NCI-H1694 (cell line): ENCODE measurements at places on chromosomes 4 and X.
A peak's percentile ranks its signal among the peaks of the same experiment; 100 is the strongest.

DNA sequence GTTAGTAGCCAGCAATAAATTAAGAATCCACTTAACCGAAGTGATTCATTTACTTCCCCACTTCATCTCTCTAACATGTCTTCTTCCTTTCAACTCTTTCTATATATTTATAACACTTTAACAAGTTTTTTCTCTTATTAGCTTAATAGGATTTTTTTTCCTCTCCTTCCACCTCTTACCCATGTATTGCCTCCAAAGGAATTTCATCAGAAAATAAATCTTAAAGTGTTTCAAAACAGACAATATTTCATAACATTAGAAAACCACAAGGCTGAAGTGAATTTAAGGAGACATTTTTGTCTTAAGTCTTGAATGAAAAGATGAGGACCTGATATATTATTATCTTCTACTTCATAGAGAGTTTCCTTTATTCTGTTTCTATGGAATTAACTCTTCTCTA lies 101.5 kb downstream of the PDGFC start:
- DNase-seq, result no peak

DNA sequence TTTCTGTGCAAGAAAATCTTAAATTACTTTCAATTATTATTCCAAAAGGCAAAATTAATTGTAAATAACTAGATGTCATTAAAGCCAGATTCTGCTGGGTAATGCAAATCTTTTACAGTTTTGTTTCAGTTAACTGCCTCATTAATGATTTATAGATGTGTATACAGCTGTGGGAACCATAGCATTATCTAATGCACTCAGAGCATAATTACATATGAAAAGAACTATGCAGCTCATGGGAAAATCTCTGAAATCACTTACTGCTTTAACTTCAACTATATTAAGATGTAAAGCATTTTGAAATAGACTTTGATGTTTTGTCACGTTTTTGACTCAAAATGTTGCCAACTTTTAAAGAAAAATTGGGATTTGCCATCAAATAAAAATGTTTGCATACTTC lies 630.3 kb upstream of the KLHL4 start:
- DNase-seq, result no peak

GRCh38 chr4:2343476-2343875 lies 75.0 kb downstream of the ZFYVE28 start:
- DNase-seq, result no peak

GRCh38 chr4:119794113-119794512 lies 165.5 kb upstream of the PDE5A start:
- no peak for DNase-seq

DNA sequence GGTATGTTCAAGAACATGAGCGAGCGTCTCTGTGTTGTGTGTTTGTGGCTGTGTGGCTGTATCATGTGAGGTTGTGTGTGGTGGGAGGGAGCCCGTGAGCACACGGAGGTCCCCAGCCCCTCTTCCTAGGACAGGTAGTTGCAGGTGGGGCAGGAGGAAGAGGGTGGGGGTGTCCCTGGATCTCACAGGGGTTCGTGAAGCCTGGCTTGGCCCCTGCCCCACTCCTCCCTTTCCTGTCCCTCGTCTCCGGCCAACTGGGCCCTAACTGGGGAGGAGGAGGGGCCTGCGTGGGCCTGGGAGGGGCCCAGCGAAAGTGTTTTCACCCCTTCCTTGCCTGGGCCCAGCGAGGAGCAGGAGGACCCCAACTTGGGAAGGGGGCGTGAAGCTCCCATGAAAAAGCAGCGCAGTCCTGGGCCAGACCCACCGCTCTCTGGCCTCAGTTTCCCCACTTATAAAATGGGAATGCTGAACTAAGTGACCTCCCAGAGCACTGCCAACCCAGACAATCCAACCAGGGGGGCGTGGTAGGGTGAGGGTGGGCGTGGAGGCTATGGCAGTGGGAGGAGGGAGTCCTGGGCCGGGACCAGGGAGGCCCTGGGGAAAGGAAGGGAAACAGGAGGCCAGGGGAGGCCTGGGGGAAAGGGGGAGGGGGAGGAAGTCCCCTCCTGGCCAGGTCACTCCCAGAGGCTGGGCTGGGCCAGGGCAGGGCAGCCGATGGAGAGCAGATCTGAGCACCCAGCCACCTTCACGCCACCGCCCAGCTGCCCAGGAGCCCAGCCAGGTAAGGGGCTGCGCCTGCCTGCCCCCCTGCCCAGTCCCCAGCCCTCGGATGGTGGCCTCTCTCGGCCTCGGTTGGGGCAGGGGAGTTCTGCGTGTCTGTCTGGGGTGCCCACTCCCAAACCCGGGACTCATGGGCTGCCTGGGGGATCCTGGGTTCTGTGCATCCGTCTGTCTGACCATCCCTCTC lies at the start of gene AVPR2:
Gene AVPR2 (plus strand): TSS at position 683 of the 967 bp plus-strand sequence. CDS start 473 bp downstream, outside the sequence.
- DNase-seq, result no peak

DNA sequence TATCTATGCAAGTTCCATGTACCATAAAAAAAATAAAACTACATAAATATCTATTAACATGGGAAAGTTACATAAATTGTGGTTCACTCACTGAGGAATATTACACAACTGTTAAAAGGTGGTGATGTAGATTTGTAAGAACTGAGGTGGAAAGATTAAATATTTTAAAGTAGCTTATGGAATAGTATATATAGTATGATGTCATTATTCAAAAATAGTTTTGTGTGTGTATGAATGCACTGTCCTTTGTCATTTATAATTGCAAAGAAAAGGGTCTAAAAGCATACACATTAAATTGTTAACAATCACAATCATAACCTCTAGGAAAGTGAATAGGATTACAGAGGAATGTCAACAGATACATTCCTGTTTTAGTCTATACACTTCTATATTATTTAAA lies 355.9 kb downstream of the OPHN1 start:
- no peak for DNase-seq

- no peak for DNase-seq
Observed at GRCh38 chr4:1674682-1675081, 9.4 kb downstream of the FAM53A start.

DNA sequence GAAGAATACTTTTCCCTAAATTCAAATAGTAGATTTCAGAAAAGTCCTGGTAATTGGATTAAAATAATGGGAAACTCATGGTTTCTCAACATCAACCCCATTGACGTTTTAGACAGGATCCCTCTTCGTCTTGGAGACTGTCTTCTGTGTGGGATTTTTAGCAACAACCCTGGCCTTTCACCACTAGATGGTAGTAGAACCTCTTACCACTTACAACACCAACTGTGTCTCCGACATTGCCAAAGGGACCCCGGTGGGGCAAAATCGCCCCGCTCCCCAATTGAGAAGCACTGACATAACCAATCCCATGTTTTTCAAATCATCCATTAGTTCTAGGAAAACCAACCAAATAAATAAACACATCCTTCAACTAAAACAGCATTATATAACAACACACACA lies 16.9 kb upstream of the ANOS1 start:
- no peak for DNase-seq

DNA sequence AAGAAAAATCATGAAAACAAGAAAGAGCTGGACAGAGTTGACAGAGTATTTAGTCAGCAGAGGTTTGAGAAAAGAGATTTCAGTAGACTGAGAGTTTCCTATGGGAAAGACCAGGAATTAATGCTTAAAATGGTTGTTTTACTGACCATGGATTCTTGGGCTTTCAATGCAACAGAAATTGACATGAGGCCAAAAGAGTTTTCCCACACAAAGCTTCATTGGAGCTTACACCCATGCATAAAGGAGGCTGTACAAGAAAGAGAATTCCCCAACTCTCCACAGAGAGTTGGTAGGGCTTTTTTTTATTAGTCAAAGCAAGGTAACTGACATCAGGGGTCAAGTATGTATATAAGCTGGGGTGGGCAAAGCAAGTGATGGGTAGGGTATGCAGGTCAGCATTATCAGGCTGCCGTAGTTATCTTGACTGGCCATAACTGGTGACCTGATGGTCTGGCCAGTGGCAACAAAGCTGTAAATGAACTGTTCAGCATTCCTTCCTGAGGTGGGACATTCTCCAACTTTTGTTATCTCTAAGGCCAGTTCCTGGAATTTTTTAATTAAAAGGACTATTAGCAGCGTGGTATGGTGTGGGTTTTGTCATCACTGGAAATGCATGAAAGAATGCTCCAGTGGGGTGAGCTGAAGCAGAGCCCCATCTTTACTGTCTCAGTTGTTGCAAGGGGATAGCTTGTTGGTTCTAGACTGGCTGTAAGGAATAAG lies 117.0 kb downstream of the ADAM29 start:
- no peak for DNase-seq

- DNase-seq, result peak; percentile 16
Observed at GRCh38 chrX:49192722-49193328, 6.7 kb upstream of the PRICKLE3 start.

- DNase-seq, result no peak
Observed at GRCh38 chr4:52824603-52825459, 37.3 kb upstream of the RASL11B start.

DNA sequence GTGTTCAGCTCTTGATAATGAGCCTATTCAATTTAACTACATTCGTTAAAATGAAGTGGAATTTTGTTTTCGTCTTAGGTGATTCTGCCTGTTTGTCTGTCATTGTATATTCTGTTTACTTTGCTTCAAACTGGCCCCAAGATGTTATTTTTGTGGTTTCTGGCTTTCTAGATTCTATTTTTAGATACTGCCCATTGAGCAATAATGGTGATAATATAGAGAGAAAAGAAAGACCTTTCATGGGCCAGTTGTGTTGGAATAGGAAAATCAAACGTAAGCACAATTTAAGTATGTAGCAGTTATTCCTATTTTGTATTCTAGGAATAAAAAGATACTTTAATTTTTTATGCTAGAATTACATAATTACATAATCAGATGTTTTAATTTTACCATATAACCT lies 4.0 kb downstream of the CDKN2AIP start:
- no peak for DNase-seq

GRCh38 chrX:135489542-135489941 lies 30.9 kb upstream of the INTS6L start:
- DNase-seq, result no peak
